ENCODE measurements at places on chromosomes 6 and 20. TPM values are rescaled to one million over a fixed set of nuclear protein-coding genes. Genes with fewer than 3 reads are reported as not detected.

Gene COX4I2
- total RNA-seq = not detected

Gene MTFR2
- 12.1 TPM for total RNA-seq

Gene GNAS-AS1
- total RNA-seq = not detected

Gene ZNF341
- 4.4 TPM for total RNA-seq

Gene LCA5
- 0.89 TPM for total RNA-seq

Gene AIF1
- not detected for total RNA-seq

Gene ARHGAP40
- total RNA-seq = not detected

Gene PRICKLE4
- 0.44 TPM for total RNA-seq

Gene FRS3
- 2.0 TPM for total RNA-seq

Measured in A549 treated with CpdA at 1 μM for 4 hours (cell line).